ENCODE measurements at places on chromosomes 3 and 15.

- DNase-seq, result no peak
These were observed 365.8 kb upstream of the UMPS start for GRCh38 chr3:124364317-124365020.

- DNase-seq, result no peak
These were observed 22.6 kb downstream of the RASGRF1 start for GRCh38 chr15:79067969-79068368.

DNA sequence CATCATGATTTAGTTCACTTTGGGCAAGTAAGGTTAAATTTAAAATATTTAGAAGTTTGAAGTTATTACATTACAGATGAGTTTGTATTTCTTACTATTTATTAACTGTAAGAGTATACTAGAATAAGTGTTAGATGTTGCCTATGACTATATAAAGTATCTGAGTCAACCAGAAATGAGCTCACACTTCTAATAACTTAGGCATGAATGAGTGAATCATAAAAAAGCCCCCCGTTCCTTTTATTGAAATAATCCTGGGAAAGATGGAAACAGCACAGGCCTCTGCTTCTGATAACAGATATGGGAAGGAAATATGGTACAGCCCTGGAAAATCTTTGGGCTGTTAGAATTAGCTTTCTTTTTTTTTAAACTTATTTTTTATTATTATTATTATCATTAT lies 66.6 kb upstream of the TGFBR2 start:
- no peak for DNase-seq

GRCh38 chr3:112813723-112814171 lies 32.9 kb downstream of the CD200R1L start:
- DNase-seq, result no peak

DNA sequence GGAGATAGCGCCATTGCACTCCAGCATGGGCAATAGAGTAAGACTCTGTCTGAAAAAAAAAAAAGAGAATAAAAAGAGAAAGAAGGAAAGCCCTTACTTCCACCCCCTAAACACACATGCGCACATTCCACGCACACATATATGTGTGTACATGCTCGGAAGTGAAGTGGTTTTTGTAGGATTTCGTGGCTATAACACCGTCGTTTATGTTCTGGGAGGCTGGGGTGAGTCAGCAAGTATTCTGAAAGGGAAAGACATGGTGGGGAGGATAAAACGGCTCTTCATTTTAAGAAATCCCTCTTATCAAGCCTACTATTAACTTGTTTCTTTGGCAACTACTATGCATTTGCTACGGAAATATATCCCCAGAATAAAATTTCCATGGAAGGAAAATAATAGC lies 422.8 kb upstream of the TBL1XR1 start:
- DNase-seq, result no peak

DNA sequence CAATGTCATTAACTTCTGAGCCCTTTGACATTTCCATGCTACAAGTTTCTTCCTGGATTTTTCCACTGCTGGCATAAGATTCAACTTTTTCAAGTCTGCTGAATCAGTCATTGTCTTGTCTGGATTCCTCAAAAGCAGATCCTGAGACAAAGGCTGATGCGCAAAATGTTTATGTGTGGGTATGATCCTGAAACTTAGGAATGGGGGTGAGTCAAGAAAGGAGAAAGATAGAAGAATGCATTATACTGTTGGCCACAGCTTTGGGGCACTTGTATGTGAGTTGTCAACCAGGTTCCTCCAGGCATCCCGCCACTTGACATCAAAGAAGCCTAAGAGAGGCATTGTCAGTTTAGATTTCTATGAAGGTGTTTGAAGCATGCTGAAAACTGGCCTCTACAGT lies 50.4 kb downstream of the FOXB1 start:
- no peak for DNase-seq

DNA sequence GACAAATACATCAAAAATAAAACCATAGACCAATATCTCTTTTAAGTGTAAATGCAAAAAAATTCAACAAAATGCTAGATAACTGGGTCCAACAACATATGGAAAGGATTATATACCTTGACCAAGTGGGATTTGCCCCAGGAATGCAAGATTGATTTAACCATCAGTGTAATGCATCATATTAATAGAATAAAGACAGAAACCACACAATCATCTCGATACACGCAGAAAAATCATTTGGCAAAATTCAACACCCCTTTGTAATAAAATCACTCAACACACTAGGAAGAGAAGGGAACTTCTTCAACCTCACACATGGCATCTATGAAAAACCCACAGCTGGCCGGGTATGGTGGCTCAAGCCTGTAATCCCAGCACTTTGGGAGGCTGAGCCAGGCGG lies 19.5 kb downstream of the GREM1 start:
- DNase-seq, result no peak

- no peak for DNase-seq
These were observed 165.4 kb upstream of the DCBLD2 start for GRCh38 chr3:99066863-99067262.

DNA sequence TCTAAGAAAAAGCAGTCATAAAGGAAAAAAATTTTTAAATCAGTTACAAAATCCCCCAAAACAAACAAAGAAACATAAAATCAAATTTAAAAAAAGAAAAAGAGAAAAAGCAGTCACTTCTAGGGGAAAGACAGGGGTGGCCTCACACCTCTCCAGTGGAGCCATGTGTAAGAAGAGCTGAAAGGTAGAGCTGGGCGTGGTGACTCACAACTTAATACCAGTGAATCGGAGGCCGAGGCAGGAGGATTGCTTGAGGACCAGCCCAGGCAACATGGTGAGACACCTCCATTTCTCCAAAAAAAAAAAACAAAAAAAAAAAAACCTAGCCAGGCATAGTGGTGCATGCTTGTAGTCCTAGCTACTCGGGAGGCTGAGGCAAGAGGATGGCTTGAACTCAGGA lies 14.7 kb downstream of the MESD start:
- no peak for DNase-seq

DNA sequence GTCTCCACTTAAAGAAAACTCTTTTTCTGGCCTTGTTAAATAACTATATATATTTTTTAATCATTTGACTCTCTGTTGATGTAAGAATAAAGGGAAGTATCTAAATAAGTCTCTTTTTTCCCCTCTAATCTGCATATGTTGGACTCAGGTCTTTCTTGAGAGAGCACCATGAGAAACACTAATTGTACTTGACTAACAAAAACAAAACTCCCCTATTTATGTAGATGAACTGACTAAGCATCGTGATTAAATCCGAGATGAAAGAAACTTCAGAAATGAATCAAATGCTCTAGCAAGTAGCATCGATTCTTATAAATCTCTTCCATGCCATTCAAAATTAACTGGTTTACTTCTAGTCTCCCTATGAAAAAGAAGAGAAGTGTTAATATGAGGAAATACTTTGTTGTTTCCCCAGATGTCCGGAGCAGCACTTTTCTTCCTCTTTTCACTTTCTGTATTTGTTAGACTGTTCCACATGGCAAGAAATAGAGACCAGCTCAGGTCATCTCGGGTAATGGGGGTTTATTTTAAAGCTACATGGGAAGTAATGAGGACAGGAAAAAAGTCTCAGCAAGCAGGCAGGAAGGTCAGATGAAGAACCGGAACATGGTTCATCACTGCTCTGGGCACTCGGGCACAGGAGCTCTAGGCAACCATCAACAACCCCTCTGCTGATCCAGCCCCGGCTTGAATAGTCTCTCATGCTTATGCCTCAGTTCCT lies 288.3 kb downstream of the CNTN6 start:
- DNase-seq, result no peak

DNA sequence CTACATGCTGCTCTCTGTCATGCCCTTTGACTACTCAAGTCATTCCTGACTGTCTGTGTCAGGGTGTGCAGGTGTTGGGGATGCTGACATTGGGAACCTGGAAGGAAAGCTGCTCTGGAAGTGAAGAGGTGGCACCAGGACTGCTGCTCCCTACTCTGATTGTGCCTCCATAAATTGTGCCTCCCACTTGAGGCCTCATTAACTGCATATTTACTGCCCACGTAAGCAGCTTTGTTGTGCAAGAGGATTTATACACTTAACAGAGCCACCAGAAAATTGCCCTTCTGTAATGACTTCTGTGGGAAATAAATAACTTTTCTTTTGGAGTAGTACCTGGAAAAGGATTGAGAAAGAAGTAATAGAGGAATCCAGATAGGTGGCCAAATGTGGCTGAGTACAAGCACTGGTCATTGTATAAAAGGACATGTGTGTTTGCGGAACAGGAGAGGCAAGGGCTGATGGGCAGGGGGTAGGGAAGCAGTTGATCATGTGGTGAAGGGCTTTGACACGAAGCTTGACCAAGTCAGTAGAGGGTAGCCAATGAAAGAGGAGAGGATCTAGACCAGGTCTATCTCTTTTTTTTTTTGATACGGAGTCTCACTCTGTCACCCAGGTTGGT lies 24.8 kb downstream of the IL20RB start:
- no peak for DNase-seq

DNA sequence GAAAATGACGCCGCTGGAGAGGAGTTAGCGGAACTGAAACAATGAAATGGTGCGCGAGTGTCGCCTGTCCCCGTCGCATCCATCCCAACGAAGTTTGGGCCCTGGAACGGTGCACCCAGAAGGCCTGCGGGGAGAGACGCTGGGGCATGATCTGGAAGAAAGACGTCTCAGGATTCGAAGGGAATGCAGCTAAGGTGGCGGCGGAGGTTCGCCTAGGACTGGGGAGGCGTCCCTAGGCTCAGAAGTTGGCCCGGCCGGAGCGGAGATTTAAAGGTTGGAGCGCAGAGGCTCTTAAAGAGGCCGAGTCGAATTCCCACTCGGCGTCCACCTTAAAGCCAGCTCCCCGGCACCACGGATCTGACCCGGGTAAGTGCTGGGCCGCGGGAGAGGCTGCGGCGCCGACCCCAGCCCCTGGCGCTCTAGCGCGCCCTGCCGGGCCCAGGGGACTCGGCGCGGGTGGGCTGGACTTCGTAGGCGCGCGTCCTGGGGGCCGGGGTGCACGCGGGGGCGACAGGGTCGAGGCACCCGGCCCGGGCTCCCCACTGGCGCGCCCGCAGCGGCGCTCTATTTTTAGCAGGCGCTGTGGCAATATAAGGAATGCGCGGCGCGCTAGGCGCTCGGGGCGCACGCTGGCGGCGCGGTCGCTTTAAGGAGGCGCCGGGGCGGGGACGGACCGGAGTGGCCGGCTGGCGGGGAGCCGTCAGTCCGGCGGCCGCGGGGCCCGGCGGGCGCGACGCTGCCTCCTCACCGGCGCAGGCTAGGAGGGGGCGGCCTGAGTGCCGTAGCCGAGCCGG lies at the start of gene MRAS:
Gene MRAS (plus strand): TSS at position 620 of the 794 bp plus-strand sequence. CDS start 24,305 bp downstream, outside the sequence.
- DNase-seq, result no peak

DNA sequence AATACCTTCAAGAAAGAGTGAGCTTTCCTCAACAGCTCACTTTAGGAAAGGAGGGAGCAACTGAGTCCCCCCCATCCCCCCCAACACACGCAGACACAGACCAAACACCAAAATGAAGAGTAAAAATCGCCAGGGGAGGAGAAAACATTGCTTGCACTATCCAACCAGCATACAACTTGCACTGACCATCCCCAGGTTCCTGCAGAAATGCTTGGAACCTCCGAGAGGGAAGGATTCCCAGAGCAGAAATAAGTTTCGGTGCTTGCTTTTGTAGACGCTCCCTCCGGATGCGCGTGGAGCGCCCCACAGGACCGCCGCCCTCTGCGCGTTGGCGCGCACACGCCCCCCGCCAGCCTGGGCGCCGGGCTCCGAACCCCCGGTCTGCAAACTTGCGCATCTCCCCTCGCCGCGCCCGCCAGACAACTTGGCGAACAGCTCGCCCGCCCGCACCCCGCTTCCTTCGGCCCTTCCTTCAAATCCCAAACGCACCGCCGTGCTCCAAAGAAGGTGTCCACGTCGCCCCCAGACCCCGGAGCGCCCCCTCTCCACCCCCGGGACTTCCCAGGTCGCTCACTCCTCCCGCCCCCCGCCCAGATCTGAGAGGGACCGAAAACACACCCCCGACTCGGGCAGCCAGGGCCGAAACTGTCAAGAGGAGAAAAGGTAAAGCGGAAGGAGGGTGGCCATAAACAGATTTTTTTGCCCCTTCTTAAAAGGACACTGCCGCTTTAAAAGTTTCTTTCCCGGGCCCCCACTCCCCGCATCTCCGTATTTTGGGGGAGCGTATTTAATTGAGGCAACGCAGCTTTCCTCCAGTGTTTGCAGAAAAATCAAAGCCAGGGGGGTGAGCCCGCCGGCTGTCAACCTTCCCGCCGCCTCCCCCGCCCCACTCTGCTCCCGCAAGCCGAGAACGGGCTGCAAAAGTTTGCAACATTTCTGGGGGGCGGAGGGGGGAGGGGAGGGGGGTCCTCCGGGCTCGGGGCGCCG lies 859 bp downstream of the RORA start:
- no peak for DNase-seq

DNA sequence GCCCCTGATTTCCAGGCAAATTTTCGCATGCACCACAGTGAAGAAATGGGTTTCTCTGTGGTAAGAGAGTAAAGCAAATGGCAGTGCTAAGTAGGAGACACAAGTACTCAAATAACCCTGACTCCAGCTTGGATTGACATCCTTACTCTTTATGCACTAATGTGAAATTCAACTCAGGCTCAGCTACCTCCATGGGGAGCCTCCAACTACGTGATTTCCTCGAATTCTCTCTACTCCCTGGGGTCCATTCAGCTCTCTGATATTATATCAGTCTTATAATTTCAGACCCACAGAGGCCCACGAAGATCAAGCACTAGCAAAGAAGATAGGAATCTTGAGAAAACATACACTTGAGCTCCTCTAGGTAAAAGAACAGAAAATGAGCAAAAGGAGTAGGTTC lies 407.6 kb upstream of the CCDC54 start:
- no peak for DNase-seq

DNA sequence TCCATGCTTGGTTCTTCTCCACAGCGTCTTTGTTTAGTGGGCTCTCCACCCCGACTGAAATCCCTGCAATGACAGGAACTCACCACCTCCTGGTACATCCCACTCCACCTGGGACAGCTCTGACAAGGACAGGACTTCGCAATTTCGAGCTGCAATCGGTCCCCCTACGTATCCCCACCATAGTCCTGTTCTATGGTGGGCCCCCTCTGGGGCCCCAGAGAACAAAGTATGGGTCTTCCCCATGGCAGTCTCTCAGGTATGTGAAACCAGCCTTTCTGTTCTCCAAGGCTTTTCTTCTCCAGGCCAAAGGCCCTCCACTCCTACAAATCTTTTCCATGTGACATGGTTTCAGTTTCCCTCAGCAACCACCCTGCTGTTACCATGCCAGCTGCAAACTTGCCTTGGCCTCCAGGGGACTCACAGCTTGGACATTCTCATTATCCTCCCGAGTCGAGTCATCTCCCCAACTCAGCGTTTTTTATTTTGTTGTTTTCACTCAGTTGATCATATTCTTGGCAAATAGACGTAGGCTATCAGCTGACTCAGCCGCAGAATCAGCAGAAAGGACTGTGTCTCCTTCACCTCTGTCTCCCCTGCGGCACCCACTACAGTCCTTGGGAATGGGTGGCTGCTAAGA lies 233.3 kb downstream of the OPA1 start:
- no peak for DNase-seq

- no peak for DNase-seq
These were observed 165.1 kb downstream of the LSAMP start for GRCh38 chr3:116280130-116280740.

DNA sequence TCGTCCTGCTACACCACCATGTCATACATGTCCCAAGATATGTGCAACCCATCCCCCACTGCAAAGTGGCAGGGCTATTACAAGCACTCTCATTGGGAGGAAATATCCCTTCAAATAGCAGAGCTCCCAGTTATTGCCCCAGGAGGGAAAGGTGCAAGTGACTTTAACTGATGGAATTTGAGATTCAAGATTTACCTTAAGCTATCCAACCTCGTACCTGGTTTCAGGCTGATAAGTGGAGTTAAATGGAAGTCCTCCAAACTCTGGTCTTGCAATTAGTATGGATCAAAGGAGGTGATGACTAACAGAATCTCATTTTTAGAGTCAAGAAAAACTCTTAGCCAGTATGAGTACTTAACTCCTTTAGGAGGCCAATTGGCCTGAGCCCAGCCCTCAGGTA lies 2.1 kb downstream of the SLCO2A1 start:
- DNase-seq, result no peak

Data from stimulated activated CD8-positive, alpha-beta memory T cell treated with anti-CD3 and anti-CD28 coated beads, Interleukin-7, amount 100 ng/mL, for 24 hours (primary cell).